ENCODE measurements at places on chromosomes 3 and 15. TPM values are rescaled to one million over a fixed set of nuclear protein-coding genes. Genes with fewer than 3 reads are reported as not detected.

GRCh38 chr15:50764461-50765194 lies 878 bp downstream of the SPPL2A start:
- H3K36me3 ChIP-seq, result no peaks in the 10 kb centered on the region
- H3K4me1 ChIP-seq, result peaks cover 9% of the 10 kb centered on the region
- DNase-seq, result no peak

- H3K4me3 ChIP-seq, result no peak overlapping the region
- no peaks in the 10 kb centered on the region for H3K36me3 ChIP-seq
- no peak overlapping the region for H3K27ac ChIP-seq
Measured at GRCh38 chr3:187319699-187320302, 28.3 kb upstream of the MASP1 start.

DNA sequence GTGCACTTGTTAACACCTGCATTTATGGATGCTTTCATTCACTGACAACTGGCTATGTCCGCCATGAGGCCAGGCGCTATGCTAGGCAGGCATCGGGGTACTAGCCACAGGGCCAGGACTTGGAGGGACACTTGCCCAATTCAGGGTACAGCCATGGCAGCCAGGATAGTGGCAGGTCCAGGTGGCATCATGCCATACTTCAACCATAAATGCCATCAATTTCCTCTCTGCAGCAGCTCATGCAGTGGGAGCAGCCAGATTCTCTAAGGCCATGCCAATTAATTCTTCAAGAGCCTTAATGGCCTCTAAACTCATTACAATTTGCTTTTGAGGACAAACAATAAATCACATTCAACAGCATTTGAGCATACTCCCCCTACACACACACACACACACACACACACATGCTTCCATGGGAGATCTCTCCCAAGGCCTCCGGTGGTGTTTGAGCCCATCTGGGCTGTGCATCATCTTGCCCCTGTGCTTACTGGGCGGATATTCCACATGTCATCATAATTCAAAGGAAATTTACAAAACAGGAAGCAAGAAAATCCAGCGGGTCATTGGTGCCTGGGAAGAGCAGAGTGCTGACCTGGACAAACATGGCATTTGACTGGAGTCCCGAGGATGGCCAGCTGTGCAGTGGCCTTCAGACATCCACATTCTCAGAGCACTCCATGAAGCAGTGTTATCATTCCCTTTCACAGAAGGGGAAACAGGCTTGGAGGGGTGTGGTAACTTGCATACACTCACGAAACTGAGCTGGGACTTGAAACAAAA lies 109.1 kb downstream of the IQSEC1 start:
- H3K36me3 ChIP-seq, result no peaks in the 10 kb centered on the region
- H3K4me3 ChIP-seq, result no peak overlapping the region
- no peaks in the 10 kb centered on the region for H3K27me3 ChIP-seq
- peaks cover 16% of the 10 kb centered on the region for H3K4me1 ChIP-seq
- no peak overlapping the region for H3K27ac ChIP-seq

DNA sequence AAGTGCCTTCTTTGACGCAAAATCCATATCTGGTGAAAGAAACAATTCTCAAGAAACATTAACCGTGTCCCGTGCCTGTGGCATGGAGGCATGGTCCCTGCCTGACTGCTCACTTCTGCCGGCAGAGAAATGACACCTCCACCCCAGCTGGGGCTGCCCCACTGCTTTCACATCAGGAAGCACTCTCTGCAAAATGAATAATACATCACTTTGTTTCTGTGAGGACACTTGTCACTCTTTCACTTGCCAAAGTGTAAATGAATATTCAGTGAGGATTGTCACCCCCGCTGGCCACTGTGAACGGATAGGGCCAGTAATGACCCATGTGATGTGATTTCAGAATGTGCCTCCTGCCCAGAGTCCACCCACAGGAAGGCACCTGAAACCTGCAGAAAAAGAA lies 31.1 kb upstream of the SLC24A5 start:
- no peak overlapping the region for H3K4me3 ChIP-seq
- no peak overlapping the region for H3K27ac ChIP-seq
- no peak for DNase-seq
- H3K27me3 ChIP-seq, result no peaks in the 10 kb centered on the region

DNA sequence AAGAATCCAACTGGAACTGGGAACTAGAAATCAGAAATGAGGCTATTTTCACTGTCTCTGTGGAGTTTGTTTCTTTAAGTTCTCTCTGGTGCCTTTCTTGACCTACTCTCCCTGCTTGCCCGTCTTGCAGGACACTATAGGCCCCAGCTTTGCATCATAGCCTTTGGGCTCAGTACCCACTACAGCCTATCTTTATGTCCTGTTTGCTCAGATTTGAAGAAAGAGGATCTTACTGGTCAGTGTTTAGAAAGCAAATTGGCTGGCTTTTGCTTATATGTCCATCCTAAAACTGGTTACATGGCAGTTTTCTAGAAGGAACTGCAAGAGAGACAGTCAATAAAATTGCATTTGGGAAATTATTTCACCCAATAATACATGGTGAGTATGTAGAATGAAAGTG lies 231.8 kb upstream of the TBL1XR1 start:
- no peaks in the 10 kb centered on the region for H3K36me3 ChIP-seq
- DNase-seq, result no peak
- H3K27ac ChIP-seq, result no peak overlapping the region
- no peak overlapping the region for H3K4me3 ChIP-seq

Gene AHSG
- not detected for total RNA-seq

DNA sequence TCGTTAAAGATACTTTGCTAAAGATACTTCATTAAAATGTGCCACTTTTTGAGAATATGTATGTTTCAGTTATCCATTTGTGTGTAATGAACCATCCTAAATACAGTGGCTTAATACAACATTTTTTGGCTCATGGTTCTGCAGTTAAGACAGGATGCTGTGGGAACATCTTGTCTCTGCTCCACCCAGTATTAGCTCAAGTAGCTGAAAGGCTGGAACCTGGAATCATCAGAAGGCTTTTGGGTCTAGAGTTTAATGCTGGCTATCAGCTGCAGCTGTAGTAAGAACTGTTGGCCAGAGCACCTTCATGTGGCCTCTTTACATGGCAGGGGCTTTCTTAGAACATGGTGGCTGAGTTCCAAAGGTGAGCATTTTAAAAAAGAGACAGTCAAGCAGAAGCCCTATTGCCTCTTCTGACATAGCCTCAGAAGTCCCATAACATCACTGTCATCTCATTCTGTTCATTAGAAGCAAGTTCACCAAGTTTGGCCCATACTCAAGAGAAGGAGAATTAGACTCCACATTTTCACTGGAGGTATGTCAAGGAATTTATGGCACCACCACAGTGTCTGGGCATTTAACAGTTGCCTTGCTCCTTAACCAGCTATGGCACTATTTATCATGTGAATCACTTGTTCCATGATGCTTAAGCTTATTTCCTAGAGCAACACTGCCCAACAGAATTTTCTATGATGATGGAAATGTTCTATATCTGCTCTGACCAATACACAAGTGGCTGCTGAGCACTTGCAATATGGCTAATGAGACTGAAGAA lies 70.4 kb upstream of the PDZRN3 start:
- no peaks in the 10 kb centered on the region for H3K27me3 ChIP-seq
- DNase-seq, result no peak
- no peaks in the 10 kb centered on the region for H3K36me3 ChIP-seq
- no peak overlapping the region for H3K4me3 ChIP-seq

GRCh38 chr15:89400782-89401545 lies 66.3 kb upstream of the POLG start:
- no peak overlapping the region for H3K27ac ChIP-seq
- H3K4me1 ChIP-seq, result no peaks in the 10 kb centered on the region

- no peak overlapping the region for H3K4me3 ChIP-seq
- no peak overlapping the region for H3K27ac ChIP-seq
- H3K27me3 ChIP-seq, result no peaks in the 10 kb centered on the region
- DNase-seq, result no peak
- H3K36me3 ChIP-seq, result no peaks in the 10 kb centered on the region
- H3K4me1 ChIP-seq, result peaks cover 19% of the 10 kb centered on the region
Measured at GRCh38 chr3:188528396-188528795, 374.4 kb downstream of the LPP start.

GRCh38 chr3:25897019-25897418 lies 107.1 kb downstream of the OXSM start:
- no peaks in the 10 kb centered on the region for H3K36me3 ChIP-seq
- peak; percentile 65 for DNase-seq
- no peak overlapping the region for H3K27ac ChIP-seq

GRCh38 chr15:99958426-99959097 lies 225.3 kb upstream of the LYSMD4 start:
- no peaks in the 10 kb centered on the region for H3K27me3 ChIP-seq
- no peaks in the 10 kb centered on the region for H3K36me3 ChIP-seq
- no peak overlapping the region for H3K27ac ChIP-seq
- no peaks in the 10 kb centered on the region for H3K4me1 ChIP-seq
- no peak overlapping the region for H3K4me3 ChIP-seq
- no peak for DNase-seq

DNA sequence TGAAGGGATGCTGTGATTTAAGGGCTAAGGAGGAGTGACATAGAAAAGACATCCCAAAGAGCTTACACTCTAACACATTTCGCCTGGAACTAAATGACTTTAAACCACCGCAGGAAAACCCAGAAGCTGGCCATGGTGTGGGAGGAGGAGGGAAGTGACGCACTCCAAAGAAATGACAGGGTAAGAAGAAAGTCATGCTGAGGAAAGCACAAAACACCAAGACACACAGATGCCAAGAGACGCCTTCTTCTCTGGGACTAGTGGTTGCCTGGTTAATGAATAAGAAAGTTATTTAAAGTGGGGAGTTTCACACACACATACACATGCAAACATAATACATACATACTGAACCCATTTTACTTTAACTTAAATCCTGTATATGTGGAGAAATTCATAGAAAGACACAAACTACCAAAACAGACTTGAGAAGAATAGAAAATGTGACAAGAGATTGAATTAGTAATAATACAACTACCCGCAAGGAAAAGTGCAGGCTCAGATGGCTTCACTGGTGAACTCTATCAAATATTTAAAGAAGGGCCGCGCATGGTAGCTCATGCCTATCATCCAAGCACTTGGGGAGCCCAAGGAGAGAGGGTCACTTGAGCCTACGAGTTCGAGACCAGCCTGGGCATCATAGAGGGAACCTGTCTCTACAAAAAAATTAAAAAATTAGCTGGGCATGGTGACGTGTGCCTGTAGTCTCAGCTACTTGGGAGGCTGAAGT lies 125.5 kb downstream of the NSMCE3 start:
- no peak overlapping the region for H3K4me3 ChIP-seq
- H3K27ac ChIP-seq, result no peak overlapping the region
- peak; percentile 67 for DNase-seq
- H3K4me1 ChIP-seq, result no peaks in the 10 kb centered on the region
- H3K27me3 ChIP-seq, result peaks cover 3% of the 10 kb centered on the region

GRCh38 chr15:25065876-25066275 lies 111.1 kb downstream of the SNRPN start:
- H3K4me3 ChIP-seq, result no peak overlapping the region
- H3K4me1 ChIP-seq, result no peaks in the 10 kb centered on the region
- no peak for DNase-seq
- no peaks in the 10 kb centered on the region for H3K27me3 ChIP-seq
